ENCODE measurements at places on chromosomes 7 and 10.

DNA sequence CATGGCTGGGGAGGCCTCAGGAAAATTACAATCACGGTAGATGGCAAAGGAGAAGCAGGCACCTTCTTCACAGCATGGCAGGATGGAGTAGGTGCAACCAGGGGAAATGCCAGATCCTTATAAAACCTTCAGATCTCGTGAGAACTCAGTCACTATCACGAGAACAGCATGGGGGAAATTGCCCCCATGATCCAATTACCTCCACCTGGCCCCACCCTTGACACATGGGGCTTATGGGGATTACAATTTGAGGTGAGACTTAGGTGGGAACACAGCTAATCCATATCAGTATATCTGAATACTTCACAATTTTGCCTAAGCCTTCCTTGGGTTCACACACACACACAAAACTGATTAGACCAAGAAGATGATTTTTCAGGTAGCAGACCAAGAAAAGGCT lies 145.1 kb upstream of the COL1A2 start:
- DNase-seq: no peak

DNA sequence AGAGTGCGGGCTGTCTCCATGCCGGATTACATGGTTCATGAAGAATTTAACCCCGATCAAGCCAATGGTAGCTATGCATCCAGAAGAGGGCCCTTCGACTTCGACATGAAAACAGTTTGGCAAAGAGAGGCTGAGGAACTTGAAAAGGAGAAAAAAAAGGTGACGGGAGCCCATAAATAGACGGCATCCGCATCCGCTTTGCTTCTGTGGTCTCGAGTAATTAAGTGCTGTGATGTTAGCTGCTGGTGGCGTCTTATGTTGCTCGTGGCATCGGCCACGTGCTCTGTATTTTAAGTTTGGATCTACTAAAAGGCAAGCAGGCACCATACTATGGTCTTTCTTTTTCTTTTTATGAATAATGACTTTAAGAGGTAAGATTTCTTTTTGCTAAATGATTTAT lies 11.1 kb downstream of the C7orf57 start:
- no peak for DNase-seq

DNA sequence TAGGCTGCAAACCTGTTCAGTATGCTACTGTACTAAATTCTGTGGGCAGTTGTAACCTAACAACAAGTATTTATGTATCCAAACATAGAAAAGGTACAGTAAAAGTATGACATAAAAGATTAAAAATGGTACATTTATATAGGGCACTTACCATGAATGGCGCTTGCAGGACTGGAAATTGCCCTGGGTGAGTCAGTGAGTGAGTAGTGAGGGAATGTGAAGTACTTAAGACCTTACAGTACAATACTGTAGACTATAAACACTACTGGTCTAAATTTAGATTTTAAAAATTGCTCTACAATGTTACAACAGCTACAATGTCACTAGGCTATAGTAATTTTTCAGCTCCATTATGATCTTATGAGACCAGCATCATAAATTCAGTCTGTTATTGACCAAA lies 146.0 kb upstream of the GNAI1 start:
- no peak for DNase-seq

DNA sequence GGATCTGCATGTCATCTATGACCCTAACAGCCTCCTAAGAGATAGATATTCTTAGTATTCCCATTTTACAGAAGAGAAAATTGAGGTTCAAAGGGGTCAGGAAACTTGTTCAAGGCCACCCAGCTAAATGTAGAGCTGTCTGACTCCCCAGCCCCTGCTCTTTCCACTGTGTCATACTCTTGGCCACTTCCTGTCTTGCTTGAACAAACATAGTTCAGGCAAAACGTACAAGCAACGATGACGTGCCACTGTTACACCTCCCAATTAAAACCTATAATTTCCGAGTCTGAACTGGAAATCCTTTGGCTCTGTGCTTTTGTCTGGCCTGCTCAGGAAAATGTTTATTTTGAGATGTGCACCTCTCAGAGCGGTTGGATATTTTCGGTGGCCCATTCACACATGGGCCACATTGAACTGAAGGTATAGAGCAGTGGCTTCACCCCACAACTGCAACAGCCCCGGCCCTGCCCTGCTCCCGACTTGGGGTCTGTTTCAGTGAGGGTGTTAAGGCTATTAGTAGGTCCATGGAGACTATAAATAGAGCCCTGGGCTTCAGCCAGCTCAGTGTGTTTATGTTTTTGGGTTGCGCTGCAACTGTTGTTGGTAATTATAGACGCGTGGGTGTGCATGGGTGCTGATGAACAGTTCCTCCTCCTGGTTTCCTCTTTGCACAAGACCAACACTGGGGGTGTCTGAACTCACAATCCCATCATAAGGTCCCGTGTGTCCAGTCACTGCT lies 172.3 kb upstream of the ADO start:
- peak; percentile 58 for DNase-seq

GRCh38 chr10:69335063-69335587 lies 56.8 kb downstream of the HK1 start:
- no peak for DNase-seq

GRCh38 chr7:90239050-90239449 lies 5.9 kb upstream of the CFAP69 start:
- no peak for DNase-seq

GRCh38 chr7:148367731-148368475 lies 222.7 kb upstream of the C7orf33 start:
- no peak for DNase-seq

DNA sequence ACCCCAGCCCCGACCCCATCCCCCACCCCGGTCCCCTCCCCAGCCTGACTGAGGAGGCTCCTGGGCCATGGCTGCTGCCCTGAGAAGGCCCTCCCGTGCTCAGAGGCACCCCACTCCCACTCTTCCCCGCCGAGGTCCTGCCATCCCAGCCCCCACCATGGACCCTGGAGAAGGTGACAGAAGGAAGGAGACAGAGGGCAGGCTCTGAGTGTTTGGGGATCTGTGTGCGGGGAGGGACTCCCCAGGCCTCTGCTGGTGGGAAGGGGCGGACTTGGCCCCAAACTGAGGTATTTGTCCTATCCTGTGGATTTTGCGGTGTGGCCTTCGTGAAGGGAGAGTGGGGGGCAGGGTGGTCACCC lies 53.4 kb downstream of the PWWP2B start:
- no peak for DNase-seq
